ENCODE measurements at places on chromosomes 11 and 22.

DNA sequence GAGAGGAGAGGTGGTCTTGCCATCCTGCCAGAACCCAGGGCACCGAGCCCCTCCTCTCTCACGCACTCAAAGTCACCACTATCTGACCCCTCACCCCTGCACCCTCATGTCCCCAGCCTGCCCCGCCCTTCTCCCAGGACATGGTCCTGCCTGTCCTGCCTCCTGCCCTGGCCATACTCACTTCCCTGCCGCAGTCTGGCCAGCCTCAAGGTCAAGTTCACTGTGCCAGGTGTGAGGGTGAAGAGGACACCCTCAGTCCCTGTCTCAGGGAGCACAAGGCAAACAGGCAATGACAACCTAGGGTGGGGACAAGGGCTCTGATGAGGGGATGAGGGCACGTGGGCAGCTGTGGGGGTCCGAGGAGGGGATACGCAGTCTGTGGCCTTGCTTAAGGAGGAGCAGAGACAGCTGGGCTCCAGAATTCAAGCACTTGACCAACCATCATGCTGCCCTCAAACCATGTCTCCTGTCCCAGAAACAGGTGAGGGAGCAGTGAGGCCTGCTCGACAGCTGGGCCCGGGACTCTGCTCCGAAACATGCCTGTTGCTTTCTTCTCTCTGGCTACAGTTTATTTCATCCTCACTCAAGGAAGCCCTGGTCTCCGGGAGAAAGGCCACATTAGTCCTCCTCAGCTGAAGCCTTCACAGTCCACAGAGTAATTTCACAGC, 36.6 kb downstream of the PDGFB start:
- DNase-seq: no peak

DNA sequence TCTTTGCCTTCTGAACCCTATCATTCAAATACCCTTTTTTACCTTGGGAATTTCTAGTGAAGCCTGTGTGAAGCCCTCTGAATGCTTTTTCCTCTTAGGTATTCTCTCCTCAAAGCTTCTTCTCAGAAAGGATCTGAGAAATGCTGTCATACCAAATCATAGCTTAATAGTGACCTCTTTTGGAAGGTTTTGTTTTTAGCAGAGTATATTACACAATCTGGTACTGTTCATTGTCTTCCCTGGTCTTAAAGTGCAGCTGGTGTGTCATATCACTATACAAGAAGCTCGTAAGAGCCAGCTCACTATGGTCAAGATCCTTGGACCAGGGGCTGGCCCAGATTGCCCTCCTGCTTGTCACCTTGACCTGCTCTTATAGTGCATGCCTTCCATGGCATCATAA, 204.4 kb upstream of the ANO5 start:
- no peak for DNase-seq

DNA sequence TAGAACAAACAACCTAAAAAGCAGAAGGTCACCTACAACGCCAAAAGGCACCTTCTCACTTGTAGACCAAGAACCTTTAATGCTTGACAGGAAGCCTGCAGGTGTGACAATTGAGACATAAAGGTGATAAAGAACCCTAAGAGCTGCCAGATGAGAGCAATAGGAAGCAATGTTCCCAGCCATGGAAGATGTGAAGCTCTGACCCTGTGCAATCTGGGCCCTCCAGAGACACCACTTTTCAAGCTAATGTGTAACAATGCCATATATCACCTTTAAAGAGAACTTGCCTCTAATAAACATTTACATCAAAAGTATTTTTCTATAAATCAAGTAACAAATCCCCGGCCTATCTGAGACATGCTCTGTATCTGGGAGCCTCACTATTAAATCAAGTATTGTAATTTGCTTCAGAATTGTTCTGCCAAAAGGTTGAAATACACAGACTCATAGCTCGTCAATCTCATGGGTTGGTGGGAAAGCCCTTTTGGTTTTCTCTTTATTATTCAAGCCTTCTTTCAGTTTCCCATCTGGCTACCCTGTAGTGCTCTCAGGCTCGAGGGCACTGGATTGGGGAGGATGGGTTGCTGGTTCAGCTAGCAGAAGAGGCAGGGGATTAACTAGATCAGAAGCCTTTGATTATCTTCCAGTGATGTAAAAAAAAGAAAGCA, 368.9 kb downstream of the BUD13 start:
- no peak for DNase-seq

DNA sequence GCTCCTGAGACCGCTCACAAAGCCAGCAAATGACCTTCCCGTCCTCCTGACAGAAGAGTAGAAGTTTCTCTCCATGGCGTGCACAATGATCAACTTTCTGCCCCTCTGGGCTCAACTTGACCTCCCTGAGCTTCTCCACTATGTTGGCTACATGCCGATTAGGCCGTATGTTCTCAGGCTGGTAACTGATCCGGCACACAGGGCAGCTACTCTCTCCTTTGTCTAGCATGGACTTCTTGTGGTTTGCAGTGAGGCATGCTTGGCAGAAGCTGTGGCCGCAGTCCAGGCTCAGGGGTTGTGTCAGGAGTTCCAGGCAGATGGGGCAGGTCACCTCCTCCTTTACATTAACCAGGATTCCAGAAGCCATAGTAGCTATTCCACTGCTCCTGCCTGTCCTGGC, 5.1 kb downstream of the TRIM5 start:
- DNase-seq: no peak

GRCh38 chr11:43871051-43871450, 9.6 kb upstream of the ALKBH3 start:
- DNase-seq: no peak

- no peak for DNase-seq
Observed at GRCh38 chr11:109363682-109364081, 58.3 kb upstream of the C11orf87 start.

GRCh38 chr11:84414920-84415319, 1128.8 kb upstream of the CCDC90B start:
- DNase-seq: no peak

GRCh38 chr11:46362156-46363030, 15.1 kb downstream of the DGKZ start:
- DNase-seq: no peak
